ENCODE measurements at places on chromosomes 13 and 19. TPM values are rescaled to one million over a fixed set of nuclear protein-coding genes. Genes with fewer than 3 reads are reported as not detected.
A peak's percentile ranks its signal among the peaks of the same experiment; 100 is the strongest.

ZNF837 gene
- total RNA-seq, result 3.1 TPM

DNA sequence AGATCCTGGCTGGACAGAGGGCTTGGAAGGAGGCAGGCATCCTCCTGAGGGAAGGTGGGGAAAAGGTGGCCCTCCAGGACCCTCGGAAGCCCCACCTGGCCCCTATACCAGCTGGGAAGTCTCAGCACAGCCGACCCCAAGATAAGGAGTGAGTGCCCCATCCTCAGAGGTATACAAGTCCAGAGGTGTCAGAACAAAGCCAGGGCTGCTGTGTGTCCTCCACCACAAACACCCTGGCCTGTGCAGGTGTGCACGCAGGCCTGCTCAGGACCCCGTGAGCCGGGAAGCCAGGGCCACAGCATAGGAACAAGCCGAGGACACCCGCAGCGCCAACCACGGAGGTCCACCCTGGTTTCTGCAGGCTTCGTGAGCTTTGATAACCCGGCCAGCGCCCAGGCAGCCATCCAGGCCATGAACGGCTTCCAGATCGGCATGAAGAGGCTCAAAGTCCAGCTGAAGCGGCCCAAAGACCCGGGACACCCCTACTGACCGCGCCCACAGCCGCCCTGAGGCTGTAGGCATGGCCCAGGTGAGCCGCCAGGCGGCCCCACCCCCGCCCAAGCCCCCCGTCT, 68.6 kb downstream of the CELF5 start:
- DNase-seq, result no peak

GRCh38 chr13:75864718-75865117, 228.6 kb downstream of the LMO7 start:
- DNase-seq, result no peak

GRCh38 chr19:1104311-1105007, 665 bp downstream of the GPX4 start:
- peak; percentile 83 for DNase-seq

GSX1 gene
- total RNA-seq, result not detected

DNA sequence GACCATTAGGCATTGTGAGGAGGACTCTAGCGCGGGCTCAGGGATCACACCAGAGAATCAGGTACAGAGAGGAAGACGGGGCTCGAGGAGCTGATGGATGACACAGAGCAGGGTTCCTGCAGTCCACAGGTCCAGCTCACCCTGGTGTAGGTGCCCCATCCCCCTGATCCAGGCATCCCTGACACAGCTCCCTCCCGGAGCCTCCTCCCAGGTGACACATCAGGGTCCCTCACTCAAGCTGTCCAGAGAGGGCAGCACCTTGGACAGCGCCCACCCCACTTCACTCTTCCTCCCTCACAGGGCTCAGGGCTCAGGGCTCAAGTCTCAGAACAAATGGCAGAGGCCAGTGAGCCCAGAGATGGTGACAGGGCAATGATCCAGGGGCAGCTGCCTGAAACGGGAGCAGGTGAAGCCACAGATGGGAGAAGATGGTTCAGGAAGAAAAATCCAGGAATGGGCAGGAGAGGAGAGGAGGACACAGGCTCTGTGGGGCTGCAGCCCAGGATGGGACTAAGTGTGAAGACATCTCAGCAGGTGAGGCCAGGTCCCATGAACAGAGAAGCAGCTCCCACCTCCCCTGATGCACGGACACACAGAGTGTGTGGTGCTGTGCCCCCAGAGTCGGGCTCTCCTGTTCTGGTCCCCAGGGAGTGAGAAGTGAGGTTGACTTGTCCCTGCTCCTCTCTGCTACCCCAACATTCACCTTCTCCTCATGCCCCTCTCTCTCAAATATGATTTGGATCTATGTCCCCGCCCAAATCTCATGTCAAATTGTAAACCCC, 2.8 kb upstream of the CEACAM5 start:
- DNase-seq, result peak; percentile 16

FPR1 gene
- not detected for total RNA-seq

GRCh38 chr13:75513271-75513670, 24.4 kb downstream of the COMMD6 start:
- DNase-seq, result no peak

- DNase-seq, result no peak
Measured at GRCh38 chr19:40502647-40503319, 36.0 kb downstream of the SPTBN4 start.

GRCh38 chr13:33445024-33445423, 159.5 kb upstream of the STARD13 start:
- no peak for DNase-seq

C13orf42 gene
- total RNA-seq, result not detected

CYP2B6 gene
- not detected for total RNA-seq

- no peak for DNase-seq
Measured at GRCh38 chr13:102127153-102127552, 274.7 kb downstream of the FGF14 start.

PSG2 gene
- total RNA-seq, result not detected

DNA sequence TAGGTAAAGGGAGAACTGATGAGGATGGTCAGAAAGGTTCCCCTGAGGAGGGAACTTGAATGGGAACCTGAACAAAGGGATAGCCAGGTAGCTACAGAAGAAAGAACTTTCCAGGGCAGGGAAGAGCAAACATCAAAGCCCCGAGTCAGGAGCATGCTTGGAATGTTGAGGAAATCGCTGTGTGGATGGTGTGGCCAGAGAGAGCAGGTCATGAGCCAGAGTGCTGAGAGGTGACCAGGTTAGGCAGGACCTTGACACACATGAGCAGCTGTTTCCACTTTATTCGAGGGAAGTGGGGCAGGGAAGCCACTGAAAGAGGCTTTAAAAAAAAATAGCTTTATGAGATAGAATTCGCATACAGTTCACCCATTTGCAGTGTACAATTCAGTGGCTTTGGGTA, 4.4 kb downstream of the RAB8A start:
- DNase-seq, result no peak

DNA sequence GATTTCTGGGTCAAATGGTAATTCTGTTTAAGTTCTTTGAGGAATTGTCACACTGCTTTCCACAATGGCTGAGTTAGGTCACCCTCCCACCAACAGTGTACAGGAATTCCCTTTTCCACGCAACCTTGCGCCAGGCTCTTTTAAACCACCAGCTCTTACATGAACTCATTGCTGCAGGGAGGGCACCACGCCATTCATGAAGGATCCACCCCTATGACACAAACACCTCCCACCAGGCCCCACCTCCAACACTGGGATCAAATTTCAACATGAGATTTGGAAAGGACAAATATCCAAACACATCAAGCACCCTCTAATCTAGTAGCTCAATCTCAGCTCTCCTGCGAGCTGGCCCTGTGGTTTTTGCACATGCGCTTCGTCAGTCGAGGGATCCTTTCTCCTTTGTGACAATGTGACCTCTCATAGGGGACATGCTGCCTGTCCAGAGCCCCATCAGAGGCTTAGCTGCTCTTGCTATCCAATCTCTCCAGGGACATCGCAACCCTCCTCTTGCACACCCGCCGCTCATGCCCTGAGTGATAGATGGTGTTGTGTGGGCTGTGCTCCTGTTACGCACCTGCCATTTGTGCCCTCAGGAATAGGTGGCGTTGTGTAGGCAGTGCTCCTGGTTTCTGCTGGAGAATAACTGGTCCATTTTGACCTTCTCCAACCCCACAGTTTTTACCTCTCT, 328.0 kb downstream of the UQCRFS1 start:
- DNase-seq, result no peak

WDR88 gene
- total RNA-seq, result 0.51 TPM

HAUS5 gene
- total RNA-seq, result 31.5 TPM

GRCh38 chr13:87684850-87685742, 13.9 kb downstream of the SLITRK5 start:
- DNase-seq, result no peak

Data from activated B cell treated with CpG ODN at 0.5 μM for 24 hours (primary cell).